ENCODE measurements at places on chromosomes 5 and 9. TPM values are rescaled to one million over a fixed set of nuclear protein-coding genes. Genes with fewer than 3 reads are reported as not detected.

DNA sequence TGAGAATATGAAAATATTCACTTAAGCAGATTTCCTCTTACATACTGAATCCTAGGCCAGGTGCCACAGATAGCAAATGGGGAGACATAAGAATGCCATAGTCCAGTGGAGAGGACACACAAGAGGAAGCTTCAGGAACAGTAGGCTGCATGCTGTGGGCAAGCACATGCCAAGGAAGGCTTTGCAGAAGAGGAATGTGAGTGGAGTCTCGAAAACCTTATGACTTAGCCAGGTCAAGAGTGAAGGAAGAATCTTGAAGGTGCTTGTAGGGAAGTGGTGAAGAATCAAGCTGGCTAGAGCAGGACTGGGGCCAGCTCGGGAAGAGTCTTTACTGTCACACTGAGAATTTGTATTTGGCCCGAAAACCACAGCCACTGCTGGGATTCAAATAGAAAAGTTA, 20.4 kb downstream of the RPS23 start:
- DNase-seq: no peak

- DNase-seq: no peak
These were observed 15.3 kb upstream of the NINJ1 start for GRCh38 chr9:93149361-93149760.

GRCh38 chr9:37452611-37453010, 12.6 kb downstream of the ZBTB5 start:
- DNase-seq: no peak

DNA sequence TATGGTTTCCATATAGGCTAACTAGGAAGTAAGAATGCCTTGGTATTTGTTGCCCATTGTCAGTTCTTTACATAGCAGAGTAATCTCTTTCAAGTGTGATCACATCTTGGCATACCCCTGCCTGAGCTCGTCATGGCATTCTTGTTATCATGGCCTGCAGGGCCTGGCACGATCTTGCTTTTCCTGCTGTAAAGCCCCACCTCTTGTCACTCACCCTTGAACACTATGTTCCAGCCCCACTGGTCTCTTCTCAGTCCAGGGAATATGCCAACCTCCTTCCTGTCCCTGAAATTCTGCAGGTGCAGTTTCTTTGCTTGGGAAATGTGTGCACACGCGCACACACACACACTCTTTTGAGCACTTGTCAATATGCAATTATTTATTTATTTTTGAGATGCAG, 250.2 kb upstream of the DMRT1 start:
- no peak for DNase-seq

GRCh38 chr5:138468966-138469539, 3.8 kb downstream of the EGR1 start:
- DNase-seq: no peak

GABRA6 gene
- not detected for total RNA-seq
